ENCODE measurements at places on chromosomes 7 and 10.

DNA sequence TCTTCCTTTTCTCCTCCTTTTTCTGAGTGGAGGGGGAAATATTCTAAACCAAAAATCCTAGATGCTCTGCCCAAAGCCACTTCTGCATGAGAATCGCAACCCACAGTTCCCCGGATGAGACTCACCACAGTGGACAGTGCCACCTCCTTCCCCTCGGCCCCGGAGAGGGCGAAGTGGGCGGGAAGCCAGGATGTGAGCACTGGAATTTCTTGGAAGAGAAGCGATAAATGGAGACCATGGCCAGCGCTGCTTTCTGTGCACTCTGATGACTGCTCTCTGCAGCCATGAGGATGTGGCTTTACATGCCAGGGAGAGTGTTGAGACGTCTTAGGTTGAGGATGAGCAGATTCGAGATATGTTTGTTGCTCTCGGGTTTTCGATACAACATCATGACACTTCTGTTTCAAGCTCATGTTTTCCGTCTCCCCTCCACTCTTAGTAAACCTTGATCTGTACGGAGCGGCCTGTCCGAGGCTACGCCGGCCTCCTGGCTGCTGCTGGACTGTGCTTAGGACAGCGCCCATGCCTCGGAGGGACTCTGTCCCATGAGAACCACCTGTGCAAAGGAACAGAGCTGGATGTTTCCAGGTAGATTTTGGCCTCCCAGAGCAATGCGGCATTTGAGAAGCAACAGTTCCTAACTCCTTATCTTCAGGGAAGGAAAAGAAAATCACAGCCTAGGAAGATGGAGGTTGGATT is 414.6 kb upstream of the FOXK1 start:
- DNase-seq: no peak

- DNase-seq: no peak
Observed at GRCh38 chr10:49029666-49030065, 85.7 kb downstream of the VSTM4 start.

GRCh38 chr10:60606343-60607080 is 171.8 kb upstream of the CDK1 start:
- DNase-seq: no peak

- no peak for DNase-seq
Observed at GRCh38 chr10:93065675-93066543, 5.3 kb downstream of the CYP26C1 start.

DNA sequence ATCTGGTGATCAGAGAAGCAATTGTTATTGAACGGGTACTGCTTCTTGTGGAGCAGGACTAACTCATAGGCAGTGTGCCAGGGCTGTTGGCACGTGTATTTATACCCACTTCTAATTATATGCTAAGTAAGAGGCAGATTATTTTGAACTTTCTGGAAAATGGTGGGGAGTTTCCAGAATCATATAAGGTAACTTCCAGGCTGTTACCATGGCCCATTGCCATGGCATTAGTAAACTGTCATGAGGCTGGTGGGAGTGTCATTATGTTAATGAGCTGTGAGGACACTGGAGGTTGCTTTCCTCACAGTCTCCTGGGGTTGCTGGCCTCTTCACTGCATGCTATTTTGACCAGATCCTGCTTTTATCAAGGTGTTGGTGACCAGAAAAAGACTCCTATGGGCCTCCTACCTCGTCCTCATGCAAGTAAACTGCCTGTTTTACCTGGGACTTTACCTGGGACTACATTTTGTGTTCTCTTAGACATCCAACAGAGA is 122.6 kb downstream of the KCND2 start:
- DNase-seq: no peak

GRCh38 chr7:65946904-65947303 is 35.1 kb downstream of the GUSB start:
- DNase-seq: no peak
